ENCODE measurements at places on chromosomes 5 and 9.

DNA sequence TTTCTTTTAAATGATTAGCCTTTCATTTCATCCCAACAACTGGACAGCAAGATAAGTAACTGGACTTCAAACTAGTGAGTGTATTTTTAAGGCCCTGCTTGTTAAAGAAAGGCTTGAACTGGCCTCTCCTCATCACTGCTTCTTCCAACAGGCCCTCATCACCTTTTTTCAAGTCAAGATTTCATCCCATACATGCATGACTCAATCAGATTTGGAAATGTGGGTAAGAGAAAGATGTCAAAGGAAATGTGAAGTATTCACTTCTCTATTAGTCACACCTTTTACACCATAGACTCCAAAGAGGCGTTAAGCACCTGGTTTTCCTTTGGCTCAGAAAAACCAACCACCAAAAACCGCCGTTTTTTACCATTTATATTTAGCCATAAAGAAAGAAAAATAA is 4.9 kb downstream of the NR4A3 start:
- DNase-seq, result no peak

DNA sequence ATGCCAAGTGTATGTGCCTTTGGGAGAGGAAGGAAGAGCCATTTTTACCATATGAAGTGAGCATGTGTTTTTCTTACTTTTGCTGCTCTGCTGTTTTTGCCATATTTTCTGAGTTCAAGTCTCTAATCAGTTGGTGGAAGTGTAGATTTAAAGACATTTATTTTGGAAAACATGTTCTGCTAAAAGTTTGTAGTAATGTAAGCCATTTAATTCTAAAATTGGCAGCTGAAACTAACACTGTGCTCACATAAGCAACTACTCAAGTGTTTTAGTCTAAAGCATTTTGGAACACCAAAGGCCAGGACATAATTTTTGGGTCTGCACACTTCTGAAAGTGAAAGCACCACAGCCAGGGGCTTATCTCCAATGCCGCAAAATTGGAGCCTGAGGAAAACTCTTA is 363.4 kb upstream of the ZNF608 start:
- no peak for DNase-seq

- no peak for DNase-seq
These were observed 1.8 kb upstream of the EGR1 start for GRCh38 chr5:138463419-138464007.

- no peak for DNase-seq
These were observed 92.2 kb upstream of the CCNG1 start for GRCh38 chr5:163345216-163345615.

GRCh38 chr5:178080618-178081410 is 32.5 kb upstream of the N4BP3 start:
- no peak for DNase-seq

DNA sequence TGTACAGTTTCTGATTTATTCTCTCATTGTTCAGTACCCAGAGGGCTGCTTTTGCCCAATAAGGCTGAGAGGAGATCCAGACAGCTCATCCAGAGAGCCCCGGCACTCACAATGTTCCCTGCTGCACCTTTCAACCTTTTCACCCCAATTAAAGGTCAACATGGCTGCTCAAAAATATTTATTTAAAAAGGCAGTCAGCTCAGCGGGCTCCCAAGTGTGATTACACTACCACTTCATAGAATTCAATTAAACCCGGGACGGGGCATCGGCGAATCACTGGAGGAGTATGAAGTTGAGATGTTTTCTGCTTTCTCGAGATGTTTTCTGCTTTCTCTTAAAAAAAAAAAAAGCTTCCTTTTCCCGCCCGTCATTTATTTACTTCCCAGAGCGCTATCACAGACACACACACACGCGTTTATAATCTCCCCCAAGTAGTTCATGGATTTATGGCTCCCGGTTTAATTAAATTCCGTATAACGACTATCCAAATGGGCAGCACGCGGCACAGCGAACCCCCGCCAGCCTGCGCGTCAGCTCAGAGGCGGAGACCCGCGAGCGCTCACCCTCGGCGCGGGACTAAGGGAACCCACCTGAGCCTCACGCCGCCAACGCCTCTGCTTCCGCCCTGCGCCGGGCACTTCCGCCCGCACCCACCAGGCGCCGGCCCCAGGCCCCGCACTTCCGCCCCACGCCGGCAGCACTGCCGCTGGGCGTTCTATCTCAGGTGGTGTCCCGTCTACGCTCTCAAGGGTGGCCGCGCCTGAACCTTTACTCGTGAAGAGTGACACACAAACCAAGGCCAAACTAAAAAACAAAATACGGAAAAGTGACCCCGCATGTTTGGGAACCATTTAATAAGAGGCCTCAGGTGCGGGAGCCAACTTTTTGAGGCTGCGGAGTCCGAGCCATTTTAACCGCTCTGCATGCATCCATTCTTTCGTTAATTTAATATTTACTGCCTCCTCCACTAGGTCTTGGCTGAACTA is at the start of gene C5orf63:
C5orf63 (minus strand) TSS at position 642 of the 986 bp plus-strand sequence. CDS start 14,507 bp downstream, outside the sequence.
- peak; percentile 18 for DNase-seq

DNA sequence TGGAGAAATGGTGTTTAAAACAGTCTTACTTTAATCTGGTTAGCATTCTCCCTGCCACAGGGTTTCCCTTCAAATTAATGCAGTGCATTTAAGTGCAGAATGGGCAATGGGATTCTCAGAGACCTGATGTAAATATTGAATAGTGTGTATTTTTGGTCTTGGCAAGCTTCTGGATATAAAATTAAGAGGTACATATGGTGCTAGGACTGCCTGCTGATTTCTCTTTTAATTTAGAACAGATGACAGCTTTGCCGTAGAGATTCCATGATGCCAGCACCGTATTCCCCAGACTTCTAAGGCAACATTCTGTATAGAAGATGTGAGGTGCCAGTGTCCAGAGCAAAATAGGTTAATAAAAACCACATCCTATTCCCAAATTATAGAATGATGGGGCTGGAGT is 1.9 kb downstream of the MTAP start:
- DNase-seq, result no peak

DNA sequence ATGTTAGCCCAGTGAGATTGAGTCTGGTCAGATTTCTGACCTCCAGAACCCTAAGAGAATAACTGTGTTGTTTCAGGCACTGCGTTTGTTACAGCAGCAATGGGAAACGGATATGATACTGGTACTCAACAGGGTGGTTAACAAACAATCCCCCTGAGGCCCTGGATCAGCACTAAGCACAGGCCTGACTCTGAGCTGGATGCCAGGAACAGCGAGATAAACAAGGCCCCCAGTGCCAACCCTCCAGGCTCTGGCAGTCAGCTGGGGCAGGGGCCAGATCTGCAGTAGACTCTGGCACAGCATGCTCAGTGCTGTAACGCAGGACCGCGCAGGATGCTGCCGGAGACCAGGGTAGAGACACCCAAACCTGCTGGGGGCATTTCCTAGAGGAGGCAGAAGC is 22.1 kb downstream of the CPLX2 start:
- DNase-seq, result no peak

GRCh38 chr9:4297151-4297785 is 2.6 kb downstream of the GLIS3 start:
- no peak for DNase-seq

- no peak for DNase-seq
These were observed 20.8 kb downstream of the CPLX2 start for GRCh38 chr5:175892015-175892800.

- no peak for DNase-seq
These were observed 52.4 kb downstream of the MTREX start for GRCh38 chr5:55360190-55360589.
